Omental fat pad (tissue), 4 donors: ENCODE measurements at places on chromosomes 2 and 18. TPM values are rescaled to one million over a fixed set of nuclear protein-coding genes. Genes with fewer than 3 reads are reported as not detected.

DNA sequence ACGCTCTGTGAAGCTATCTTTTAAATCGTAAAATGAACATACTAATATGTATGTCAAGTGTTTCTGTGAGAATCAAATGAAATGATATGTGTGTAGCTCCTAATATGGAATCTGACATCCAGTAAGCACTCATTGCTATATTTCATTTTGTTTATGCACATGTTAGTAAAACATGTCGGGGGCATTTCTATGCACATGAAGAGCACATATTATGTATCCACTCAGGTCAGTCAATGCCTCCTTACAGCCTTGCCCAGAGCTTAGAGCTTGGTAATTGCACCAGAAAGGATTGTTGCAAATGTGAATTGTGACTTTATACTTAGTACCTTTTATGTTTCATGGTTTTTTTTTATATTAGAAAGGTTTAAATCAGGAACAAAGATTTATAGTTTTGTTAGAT lies 463.7 kb upstream of the HNMT start:
- no peak for DNase-seq

DNA sequence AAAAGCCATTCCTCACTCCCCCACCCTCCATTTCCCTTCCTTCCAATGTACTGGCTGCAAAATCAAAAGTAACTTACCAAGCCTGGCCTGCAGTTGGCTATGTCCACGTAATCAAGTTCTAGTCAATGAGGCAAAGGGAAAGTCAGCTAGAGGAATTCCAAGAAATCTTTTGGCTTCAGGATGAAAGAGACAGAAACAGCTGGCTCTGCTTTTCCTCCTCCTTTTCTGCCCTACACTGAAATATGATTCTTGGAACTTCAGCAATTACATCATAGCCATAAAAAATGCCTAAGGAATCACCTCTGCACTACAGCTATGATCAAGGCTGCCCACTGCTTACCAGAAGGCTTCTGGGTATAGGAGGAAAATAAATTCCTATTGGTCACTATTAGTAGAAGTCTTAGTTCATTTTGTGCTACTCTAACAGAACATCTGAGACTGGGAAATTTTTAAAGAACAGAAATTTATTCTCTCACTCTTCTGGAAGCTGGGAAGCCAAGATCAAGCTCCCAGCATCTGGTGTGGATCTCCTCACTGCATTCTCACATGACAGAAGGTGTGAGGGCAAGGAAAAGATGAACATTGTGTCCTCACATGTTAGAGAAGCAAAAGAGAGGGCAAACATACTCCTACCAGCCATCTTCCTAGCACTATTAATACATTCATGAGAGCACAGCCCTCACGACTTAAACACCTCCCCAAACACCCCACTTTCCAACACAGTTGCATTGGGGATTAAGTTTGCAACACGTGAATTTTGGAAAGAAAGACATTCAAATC lies 219.9 kb downstream of the TMX3 start:
- DNase-seq, result no peak

DNA sequence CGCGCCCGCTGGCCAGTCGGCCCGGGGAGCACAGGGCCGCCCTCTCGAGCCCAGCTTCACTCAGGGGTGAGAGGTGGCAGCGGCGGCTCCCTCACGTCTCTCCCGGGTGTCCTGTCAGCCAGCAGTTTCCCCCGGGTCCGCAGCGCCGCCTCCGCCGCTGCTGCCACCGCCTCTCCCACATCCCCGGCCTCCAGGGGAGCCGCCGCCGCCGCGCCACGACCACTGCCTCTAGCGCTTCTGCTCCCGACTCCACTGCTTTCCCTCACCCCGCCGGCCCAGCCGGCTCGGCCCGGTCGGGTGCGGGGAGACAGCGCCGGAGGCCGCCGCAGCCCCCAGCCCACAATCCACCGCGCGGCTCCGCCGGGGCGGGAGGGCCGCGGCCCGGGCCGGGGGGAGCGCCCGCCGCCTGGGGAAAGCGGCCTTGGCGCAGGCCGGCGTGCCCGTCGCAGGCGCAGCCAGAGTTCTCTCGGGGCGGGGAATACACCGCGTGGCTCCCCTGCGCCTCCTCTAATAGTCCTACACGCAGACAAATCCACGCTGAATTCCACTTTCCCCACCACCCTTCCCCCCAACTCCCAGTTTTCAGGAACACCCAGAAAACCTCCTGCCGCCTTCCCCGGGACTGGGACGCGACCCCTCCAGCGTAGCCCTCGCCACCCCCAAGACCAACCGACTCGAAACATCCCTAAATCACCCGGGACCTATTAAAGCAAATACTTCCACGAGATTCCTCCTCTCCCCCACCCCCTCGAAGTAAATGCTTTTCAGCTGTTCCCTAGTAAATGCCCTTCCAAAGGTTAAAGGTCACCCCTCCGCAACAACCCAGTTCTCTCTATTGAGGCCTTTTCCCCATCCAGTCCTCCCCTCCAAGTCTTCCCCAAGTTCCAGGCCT lies at the start of gene VPS54:
Gene VPS54 (minus strand): TSS at position 346 of the 892 bp plus-strand sequence. CDS start 35,429 bp downstream, outside the sequence.
- DNase-seq, result peak; percentile 25

DNA sequence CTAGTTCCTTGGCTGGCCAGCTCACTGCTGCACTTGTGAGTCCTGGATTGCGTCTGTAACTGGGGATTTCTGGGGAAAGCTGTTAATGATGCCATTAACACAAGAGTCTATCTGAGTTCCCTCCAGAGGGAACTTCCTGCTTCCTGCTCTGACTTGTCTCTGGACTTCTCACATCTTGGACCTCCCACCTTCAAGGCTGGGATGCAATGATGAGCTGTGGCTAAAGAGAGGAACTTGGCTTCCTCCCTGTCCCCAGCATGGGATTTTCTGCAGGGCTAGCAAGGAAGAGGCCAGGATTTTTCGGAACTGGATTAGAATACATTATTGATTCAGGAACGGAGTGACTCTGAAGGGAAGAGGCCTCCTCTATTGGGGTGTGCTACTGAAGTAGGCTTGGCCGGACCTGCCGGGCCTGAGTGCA lies 155.5 kb downstream of the CLIP4 start:
- no peak for DNase-seq

GRCh38 chr2:193774166-193774565 lies 1579.4 kb upstream of the TMEFF2 start:
- no peak for DNase-seq

Gene IFIH1
- 12.6 TPM for total RNA-seq

- DNase-seq, result no peak
Observed at GRCh38 chr2:170243118-170243837, 65.3 kb downstream of the MYO3B start.

Gene CRYBA2
- not detected for total RNA-seq

Gene USP14
- 31.4 TPM for total RNA-seq

- no peak for DNase-seq
Observed at GRCh38 chr2:96913398-96914202, 43.7 kb upstream of the SEMA4C start.

DNA sequence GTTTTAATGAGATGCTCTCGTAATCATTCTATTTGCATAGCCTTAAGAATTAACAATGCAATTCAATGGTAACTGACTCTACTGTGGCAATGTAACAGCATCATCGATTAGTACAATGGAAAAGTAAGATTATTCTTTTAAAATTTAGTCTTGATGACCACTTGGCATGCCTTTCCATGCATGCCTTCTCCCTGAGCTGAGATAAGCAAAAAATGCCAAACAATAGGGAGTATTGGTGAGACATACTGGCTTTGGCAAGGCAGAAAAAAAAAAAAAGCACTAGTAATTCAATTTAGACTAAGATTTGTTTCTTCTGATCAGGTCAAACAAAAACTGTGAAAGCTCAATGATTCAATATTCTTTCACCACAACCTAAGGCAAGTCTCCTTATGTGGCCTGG lies 110.8 kb upstream of the TRIB2 start:
- DNase-seq, result no peak

DNA sequence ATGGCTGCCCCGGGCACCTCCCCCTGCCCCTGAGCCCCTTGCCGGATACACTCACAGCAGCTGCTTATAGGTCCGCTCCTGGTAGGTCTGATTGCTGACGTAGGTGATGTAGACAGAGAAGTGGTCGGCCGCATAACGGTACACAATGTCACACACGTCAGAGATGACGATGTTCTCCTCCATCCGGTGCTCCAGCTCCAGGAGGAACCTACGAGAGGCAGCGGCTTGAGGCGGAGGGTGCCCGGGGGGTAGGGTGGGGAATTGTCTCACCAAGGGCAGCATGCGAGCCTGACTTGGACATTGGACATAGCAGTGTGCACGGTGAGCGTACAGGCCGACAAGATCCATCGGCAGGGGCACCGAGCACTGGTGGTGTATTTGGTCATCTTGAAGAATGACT lies 22.8 kb downstream of the SNORC start:
- no peak for DNase-seq

Gene SCYGR6
- not detected for total RNA-seq

DNA sequence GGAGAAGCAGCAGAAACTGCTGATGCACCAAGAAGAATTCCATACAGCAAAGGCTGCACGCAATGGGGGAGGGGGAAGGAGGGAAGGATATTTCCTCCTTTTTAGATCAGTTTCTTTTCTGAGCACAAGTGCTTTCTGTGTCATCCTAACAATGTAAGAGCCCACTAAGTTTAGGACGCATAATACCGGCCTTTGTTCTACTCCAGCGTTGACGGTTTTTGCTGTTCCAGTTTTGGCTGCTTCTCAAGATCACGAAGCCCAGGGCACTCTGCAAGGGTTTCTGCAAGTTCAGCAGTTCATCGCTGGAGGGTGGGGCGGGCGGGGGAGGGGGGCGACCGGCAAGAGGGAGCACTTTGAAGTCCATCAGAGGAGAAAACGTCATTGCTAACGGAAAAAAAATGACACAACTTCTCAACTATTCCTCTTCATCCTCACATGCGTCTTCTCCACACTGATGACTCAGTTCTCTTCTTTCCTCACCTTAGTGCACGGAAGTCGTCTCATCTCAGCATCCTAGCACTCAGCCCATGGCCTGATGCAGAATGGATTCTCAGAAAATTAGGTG lies 8.7 kb downstream of the FAM178B start:
- DNase-seq, result no peak

DNA sequence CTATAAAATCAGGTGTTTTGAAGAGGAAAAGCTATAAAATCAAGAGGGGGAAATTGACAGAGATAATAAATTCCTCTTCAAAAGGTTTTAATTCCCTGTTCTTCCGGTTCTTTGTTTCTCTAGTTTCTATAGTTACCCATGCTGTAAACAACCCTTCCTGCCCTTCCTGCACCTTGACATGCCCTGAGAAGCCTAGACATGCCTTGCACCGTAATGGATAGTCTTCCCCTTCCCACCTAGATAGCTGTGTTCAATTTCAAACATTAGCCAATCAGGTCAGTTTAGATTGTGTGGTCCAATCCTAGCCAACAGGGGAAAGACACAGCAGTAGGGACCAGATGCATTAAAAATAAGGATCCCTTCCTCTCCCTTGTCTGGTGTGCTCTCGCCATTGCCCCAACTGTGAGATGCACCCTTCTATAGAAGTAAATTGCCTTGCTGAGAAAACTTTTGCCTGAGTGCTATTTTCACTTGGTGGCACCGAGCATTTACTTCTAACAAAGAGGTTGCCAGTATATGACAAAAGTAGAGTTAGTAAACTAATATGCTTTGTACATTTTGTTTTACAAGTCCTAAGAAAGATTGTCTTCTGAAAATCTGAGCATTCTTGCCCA lies 27.1 kb downstream of the SULT1C4 start:
- DNase-seq, result no peak

Gene TCF23
- not detected for total RNA-seq

GRCh38 chr2:221415789-221416188 lies 156.3 kb downstream of the EPHA4 start:
- no peak for DNase-seq

DNA sequence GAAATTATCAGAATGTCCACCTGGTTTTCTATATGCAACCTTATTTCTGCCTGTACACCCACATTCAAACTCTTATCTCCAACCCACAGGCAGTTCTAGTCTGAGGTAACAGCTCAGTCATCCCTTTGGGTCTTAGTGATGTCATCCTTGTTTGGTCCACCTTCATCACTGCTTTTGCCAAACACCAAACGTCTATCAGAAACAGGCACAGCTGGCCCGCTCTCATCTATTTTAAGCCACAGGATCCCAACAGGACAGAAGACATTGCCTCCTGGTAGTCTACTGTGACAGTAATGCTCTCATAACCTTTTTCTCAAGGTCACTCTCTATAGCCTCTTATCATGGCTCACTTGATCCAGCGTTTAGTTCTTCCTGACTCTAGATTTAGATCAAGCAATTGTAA lies 99.0 kb upstream of the CHAC2 start:
- DNase-seq, result no peak

DNA sequence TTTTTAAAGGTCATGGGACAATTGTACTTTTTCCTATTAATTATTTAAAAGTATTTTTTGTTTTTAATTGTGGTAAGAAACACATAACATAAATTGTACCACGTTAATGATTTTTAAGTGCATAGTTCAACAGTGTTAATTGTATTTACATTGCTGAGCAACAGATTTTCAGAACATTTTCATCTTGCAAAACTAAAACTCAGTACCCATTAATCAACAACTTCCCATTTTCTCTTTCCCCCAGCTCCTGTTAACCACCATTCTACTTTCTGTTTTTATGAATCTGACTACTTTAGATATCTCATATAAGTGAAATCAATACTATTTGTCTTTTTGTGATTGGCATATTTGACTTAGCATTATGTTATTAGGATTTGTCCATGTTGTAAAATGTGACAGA lies 483.9 kb upstream of the ZNF804A start:
- DNase-seq, result no peak

DNA sequence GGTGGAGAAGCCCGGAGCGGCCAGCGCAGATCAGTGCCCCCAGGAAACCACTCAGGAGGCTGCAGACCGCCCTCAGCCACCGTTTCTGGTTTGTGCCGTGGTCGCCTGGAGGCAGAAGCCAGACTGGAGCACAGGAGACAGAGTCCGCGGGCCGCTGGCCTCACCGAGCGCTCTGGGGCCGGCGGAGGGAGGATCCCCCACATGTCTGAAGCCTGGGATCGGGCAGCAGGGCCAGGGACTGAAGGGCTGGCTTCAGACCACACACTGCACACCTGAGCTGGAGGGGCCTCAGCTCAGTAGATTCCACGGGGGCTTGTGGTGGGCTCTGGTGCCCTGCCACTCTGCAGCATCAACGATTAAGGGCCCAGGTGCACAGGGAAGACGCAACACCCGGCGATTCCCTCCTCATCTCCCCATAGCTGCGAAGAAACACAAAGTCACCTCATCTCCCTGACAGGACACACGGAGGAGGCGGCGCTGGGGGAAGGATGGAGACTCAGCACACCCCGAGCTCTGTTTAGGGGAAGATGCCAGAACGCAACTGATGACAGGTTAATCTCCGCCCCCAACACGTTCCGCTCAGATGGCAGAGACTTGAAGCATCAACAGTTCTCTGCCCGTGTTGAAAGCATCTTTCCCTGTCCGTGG lies 408.1 kb downstream of the GALR1 start:
- DNase-seq, result no peak

GRCh38 chr2:181949047-181949446 lies 36.6 kb upstream of the PPP1R1C start:
- DNase-seq, result no peak

Gene CFLAR
- 283 TPM for total RNA-seq

GRCh38 chr2:42639340-42640077 lies 71.1 kb downstream of the MTA3 start:
- no peak for DNase-seq

Gene CFAP65
- not detected for total RNA-seq

GRCh38 chr2:224630659-224631550 lies 45.7 kb upstream of the CUL3 start:
- DNase-seq, result no peak

GRCh38 chr18:42067518-42067917 lies 112.5 kb downstream of the PIK3C3 start:
- DNase-seq, result no peak
